ENCODE measurements at places on chromosomes 6 and 20.

- DNase-seq = no peak
These were observed 38.3 kb downstream of the BCL2L1 start for GRCh38 chr20:31684153-31685015.

GRCh38 chr6:57313711-57314471 is 3.5 kb upstream of the PRIM2 start:
- DNase-seq = peak; percentile 9

- no peak for DNase-seq
These were observed 1.9 kb upstream of the SPTLC3 start for GRCh38 chr20:13006825-13007224.

- DNase-seq = no peak
These were observed 127.6 kb upstream of the VGLL2 start for GRCh38 chr6:117137711-117138110.

GRCh38 chr6:52575502-52575892 is 1.4 kb downstream of the TRAM2 start:
- no peak for DNase-seq

- no peak for DNase-seq
These were observed 10.9 kb downstream of the CUL9 start for GRCh38 chr6:43192911-43193310.

All from RPMI8226 (cell line).